Astrocyte (in vitro differentiated cells and primary cell): ENCODE measurements at places on chromosomes 5 and 9.
A peak's percentile ranks its signal among the peaks of the same experiment; 100 is the strongest.

- peak; percentile 96 for DNase-seq
These were observed 93.6 kb upstream of the TNC start for GRCh38 chr9:115211413-115212124.

DNA sequence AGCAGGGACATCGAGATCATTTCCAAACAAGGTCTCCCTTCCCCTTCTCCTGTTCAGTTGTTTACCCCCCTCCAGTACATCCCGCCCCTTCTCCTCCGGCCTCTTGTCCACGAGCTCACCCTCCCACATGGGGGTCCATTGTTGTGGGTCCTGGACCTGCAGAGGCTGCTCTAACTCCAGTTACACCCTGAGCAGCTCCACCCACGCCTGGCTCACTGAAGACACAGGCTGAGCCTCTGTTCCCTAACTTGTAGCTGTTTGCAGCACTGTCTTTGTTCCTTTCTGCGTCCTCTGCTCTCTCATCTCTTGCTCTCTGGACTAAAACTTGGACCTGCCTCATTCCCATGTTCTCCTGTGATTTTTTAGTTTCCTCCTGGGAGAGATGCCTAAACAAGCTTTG, 377.5 kb downstream of the MED10 start:
- DNase-seq, result no peak

- DNase-seq, result peak; percentile 66
These were observed 72.4 kb upstream of the ICE1 start for GRCh38 chr5:5350101-5350500.

- peak; percentile 85 for DNase-seq
These were observed 40.9 kb upstream of the FABP6 start for GRCh38 chr5:160188141-160189015.

DNA sequence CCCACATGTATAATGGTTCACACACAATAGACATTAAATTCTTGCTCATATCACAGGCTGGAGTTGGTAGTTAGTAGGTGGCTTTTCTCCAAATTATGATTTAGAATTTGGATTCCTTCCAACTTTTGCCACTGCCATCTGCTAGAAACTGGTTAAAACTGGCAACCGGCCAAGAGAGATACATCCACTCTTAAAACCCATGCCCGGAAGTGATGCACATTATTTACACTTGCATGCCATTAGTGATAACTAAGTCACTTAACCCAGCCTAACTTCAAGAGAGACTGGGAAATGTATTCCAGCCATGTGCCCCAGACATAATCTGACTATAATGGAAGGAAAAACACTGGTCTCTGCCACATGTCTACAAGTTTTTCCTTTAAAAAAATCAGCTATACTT, 395.7 kb upstream of the SEMA6A start:
- DNase-seq, result no peak

GRCh38 chr9:129853614-129854013, 18.4 kb downstream of the USP20 start:
- no peak for DNase-seq

DNA sequence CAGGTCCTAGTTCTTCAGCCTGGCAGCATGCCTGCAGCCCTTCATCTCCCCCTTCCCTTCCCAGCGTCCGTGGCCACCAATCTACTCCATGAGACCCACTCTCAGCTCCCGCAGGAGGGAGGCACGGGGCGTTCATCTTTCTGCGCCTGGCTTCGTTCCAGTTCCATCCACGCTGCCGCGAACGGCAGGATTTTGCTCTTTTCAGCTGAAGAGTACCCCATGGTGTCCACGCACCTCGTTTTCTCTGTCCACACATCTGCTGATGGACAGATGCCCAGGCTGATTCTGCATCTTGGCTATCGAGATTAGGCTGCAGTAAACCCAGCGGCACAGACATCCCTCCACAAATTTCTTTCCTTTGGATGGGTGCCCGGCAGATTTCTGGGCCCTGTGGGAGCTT, 30.5 kb upstream of the NKD2 start:
- DNase-seq, result no peak

DNA sequence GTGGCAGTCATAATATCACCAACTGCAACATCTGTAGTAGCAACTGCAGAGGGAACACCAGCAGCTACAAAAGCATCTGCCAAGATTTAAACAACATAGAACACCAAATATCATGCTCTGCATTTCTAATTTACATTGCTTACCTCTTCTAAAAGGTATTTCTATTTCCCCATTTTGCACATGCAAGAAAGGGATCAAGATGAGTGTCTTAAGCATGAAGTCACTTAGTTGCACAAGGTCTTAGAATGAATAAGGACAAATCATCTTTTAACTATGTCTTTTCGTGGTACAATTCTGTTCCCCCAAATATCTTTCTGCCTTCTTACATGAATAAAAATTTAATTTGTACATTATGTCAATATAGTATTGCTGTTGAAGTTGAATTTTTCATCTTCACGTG, 1746.4 kb downstream of the EFNA5 start:
- peak; percentile 33 for DNase-seq

GRCh38 chr5:534743-535671, 10.8 kb upstream of the SLC9A3 start:
- no peak for DNase-seq

- no peak for DNase-seq
These were observed 666.9 kb upstream of the KLF4 start for GRCh38 chr9:108156270-108156998.

- peak; percentile 78 for DNase-seq
These were observed at the start of gene PKD2L2 for GRCh38 chr5:137888863-137889759. Gene PKD2L2 (plus strand): TSS chr5:137889457. CDS start chr5:137889492, 35 bp downstream.

DNA sequence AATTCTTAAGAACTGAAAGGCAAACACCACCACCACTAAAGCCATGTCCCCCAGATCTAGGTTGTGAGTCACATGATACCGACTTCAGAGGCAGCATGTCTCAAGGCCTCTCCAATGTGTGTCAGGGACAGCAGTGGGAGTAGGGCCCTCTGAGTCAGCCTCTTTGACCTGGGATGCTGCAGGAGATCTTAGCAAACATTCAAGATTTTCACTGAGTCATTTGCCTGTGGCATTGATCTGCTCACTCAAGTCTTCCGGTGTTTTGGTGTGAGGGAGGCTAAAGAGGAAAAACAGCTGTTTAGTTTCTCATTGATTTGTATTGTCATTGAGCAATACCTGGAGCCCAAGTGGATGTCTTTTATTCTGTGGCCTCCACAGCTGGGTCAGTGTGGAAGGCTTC, 36.1 kb downstream of the TMC1 start:
- DNase-seq, result peak; percentile 91

- no peak for DNase-seq
These were observed 39.3 kb upstream of the DAB2 start for GRCh38 chr5:39464088-39464487.

DNA sequence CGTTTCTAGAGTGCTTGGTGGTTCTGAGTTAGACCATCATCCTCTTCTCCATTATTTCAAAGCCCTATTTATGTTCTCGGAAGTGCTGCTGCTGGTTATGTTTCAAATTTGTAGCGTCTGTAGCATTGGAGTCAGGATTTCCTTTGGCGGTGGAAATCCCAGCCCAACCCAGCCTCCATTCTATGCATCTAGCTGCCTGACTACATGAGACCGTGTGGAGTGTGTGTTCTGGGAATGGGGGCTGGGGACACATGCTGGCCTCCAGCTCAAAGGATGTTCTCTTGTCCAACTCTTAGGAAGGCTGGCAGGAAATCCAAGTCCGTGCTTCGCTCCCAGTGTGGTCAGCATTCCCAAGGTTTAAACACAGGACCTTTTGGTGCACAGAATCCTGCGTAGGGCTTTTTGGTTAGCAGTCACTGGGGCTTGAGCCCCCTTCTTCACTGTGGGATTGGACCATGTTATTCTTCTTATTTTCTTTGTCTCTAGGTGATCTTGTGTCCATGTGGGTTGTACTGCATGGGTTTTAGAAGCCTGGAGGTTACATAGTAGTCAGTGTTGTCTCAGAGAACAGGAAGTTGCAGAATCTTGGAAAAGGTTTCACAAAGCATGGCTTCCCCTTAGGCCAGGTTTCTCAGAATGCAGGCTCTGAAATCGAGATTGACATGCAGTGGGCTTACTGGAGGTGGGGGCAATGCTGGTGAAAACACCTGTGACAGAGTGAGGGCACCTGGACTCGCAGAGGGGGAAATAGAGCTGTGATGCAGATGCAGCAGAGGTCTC, 132.2 kb downstream of the ARHGAP26 start:
- DNase-seq, result no peak

- DNase-seq, result no peak
These were observed 358.6 kb downstream of the IRX1 start for GRCh38 chr5:3954199-3954598.

- peak; percentile 97 for DNase-seq
These were observed 175.3 kb upstream of the KLF9 start for GRCh38 chr9:70589571-70590314.

DNA sequence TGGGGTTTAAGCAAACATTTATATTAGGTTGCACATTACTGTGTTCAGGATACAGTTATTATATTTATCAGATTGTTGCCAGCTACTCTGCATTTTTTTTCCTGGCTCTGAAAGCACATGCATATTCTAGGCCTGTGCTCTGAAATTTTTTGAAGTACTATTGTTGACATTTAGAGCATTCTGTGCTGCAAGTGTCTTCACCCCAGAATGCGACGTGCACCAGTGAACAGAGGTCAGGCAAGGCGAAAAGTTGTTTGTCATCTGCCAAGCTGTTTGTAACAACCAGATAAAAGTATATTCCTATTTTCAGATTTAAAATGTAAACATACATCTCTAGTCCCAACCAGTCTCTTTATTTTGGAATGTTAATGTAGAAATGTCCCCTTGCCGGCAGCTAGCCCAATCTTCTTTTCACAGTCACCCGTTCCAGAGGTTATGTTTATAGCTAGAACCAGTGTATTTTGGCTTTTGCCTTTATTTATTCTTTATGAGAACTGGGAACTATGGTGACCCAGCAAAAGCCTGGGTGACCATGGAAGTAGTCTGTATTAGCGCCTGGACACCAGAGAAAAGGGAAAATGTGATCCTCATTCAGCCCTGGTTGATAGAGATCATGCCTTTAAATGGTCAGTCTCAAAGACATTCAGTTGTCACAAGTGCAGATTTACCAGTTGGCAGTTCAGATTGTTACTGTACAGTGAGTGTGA, 84.6 kb downstream of the NDUFAF2 start:
- DNase-seq, result no peak

- DNase-seq, result no peak
These were observed 1575.9 kb downstream of the EFNA5 start for GRCh38 chr5:106094839-106095238.

DNA sequence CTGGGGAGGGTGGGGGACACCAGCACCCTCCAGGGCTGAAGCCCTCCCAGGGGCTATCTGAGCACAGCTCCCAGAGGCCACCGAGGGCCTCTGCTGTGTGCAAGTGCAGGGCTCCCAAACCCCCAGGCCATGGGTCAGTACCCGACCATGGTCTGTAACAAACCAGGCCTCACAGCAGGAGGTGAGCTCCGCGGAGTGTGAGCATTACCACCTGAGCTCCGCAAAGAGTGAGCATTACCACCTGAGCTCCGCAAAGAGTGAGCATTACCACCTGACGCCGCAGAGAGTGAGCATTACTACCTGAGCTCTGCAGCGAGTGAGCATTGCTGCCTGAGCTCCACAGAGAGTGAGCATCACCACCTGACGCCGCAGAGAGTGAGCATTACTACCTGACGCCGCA, 152.9 kb upstream of the IRX2 start:
- no peak for DNase-seq

DNA sequence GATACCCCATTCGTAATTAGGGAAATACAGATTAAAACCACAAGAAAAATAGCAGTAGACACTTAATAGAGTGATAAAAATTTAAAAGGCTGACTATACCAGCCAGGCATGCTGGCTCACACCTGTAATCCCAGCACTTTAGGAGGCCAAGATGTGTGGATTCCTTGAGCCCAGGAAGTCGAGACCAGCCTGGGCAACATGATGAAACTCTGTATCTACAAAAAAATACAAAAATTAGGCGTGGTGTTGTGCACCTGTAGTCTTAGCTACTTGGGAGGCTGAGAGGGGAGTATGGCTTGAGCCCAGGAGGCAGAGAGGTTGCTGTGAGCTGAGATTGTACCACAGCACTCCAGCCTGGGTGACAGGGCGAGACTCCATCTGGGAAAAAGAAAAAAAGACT, 72.0 kb downstream of the FCHO2 start:
- DNase-seq, result no peak

GRCh38 chr9:94843134-94843533, 116.6 kb downstream of the AOPEP start:
- no peak for DNase-seq

GRCh38 chr5:76547242-76547890, 75.8 kb downstream of the F2RL2 start:
- no peak for DNase-seq

DNA sequence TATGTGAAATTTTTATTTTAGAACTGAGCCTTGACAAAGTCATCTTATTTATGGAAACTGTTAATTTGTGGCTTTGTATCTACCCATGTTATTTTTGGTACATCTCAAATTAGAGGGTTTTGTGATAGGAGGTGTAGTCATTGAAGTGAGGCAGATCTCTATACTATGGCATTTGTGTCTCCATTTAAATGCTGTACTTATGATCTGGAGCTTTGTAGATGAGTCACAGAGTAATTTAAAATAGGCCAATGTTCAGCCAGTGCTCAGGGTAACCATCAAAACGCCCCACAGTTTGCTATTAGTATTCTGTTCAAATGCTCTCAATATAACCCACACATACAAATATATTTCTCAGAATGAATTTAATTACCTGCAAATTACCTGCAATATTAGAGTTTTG, 351.5 kb upstream of the KLF9 start:
- DNase-seq, result no peak

DNA sequence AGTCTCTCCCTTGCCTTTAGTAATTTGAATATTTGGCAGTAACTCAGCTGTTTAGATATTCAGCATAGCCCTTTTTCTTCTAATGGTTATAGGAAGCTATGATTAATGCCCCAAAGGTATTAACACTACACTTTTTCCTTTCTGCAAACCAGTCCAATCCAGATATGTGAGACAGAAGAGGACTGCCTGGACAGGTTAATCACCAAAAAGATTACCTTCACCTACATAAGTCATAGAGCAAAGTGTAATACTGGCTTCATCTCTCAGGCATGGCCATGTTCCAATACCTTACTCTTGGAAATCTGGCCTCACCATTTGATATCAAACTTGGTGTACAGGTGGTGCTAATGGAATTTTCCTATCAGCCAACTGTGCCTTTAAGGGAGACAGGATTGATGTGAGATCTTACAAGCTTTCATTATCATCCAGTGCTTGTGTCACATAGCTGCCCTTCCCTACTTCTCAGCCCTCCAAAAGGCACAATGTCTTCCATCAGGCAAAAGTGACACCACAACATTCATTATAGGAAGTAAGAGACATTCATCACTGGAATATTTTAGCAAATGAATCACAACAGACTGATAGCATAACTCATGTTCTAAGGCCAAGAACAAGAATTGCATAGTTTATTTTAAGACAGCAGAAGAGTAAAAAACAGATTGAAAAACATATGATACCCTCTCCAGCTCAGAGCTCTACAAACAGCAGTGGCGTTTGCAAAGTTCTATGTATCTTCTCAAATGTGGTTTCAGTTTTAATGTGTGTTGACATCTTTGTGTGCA, 91.2 kb upstream of the PAM start:
- peak; percentile 38 for DNase-seq

DNA sequence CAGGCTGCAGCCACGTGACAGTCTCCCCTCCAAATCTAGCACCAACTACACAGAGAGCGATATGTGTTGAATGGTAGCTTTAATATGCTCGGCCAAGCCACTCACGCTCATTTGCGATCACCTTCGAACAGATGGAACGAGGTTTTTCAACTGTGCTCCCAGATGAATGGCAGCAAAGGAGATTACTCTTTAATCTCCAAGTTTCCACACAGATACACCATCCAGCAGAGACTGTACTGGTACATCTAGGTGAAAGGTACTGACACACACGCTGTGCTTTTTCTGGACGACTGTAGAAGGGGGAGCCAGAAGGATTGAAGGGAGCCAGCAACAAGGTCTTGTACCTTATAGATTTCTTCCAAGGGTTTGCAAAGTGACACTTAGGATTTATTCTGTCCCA, 263.9 kb downstream of the NR3C1 start:
- no peak for DNase-seq
